ENCODE measurements at places on chromosomes 13 and 19.

DNA sequence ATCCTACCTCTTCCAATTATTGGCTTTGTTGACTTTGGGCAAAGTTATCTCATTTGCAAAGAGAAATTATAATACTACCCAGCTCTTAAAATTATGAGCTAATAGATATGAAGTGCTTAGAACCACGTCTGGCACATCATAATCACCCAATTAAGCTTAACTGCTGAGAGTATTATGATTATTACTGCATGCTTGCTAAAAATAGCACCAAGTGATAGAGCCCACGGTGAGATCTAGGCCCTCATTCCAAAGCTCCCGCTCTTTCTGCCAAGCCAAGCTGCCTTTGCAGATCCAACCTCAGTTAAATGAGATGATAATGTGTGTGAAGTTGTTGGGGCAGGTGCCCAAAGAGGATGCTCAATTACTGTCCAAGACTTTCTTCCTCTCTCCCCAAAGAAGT, 6.5 kb upstream of the EDDM13 start:
- no peak for DNase-seq

DNA sequence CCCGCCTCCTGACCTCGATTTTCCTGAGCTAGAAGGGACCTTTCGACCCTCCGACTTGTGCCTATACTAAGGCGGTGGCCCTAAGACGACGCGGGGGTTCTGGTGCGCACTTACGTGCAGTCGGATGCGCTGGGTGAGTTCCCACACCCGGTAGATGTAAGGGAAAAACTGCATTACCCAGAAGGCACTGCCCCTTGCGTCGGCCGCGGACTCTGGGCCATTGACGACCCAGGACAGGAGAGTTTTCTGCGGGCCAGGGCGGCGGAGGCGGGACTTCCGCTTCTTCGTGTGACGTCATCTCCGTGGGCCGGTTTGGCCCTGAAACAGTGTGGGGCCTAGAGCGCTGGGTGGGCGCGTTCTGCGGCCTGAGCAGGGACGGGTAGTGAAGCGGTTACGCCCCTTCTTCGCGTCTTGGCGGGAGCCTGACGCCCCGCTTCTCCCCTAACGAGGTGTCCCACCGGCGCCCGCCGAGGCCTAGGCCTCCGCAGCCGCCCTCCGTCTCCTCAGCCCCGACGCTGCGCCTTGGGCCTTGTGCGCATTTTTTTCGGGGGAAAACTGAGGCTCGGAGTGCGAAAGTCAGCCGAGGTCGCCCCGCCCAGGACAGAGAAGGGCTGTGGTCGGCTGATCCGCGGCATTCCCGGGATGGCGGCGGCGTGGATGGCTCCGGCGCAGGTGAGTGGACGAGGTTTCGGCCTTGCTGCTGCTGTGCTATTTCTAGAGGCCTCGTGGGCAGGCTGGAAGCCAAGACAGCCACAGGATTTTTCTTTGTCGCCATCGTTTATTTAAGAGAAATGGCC, at the start of gene ZNF460:
Gene ZNF460 (plus strand): TSS at position 321 of the 797 bp plus-strand sequence. CDS start 322 bp downstream, at position 643.
- peak; percentile 94 for DNase-seq

GRCh38 chr19:42563352-42564210, 31.1 kb downstream of the CEACAM8 start:
- no peak for DNase-seq

DNA sequence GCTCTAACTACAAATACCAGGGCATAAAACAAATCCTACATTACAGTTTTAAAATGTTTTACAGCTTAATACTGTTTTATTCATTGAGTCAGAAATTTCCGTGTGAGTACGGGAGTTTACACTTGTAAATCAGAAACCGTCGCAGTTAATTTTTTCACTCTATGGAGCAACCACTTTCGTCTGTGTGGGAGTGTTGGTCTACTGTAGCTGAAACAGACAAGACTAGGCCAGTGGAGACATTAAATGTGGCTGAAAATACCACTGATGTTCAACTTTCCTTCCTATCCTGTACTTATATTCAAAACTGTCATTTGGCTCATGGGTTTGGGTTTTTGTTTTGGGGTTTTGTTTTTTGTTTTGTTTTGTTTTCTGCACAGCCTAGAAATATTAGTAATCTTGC, 268.7 kb downstream of the DCT start:
- no peak for DNase-seq

GRCh38 chr13:110327051-110327721, 20.1 kb downstream of the COL4A2 start:
- DNase-seq = no peak

DNA sequence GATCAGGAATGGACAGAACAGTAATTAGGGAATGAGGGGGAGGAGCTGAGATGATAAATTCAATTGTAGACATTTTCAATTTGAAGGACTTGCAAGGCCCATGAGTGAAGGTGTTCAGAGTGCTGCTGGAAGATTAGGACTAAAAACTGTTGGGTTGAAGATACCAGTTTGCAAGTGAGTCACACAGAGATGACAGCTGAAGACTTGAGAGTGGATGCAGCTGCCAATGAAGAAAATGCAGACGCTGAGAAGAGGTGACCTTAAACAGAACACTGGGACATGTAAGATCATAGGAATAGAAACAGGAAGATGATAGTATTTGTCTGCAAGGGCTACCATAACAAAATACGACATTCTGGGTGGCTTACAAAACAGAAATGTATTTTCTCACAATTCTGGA, 1716.5 kb upstream of the SLC10A2 start:
- DNase-seq = no peak

GRCh38 chr13:57627663-57628062, 3.9 kb upstream of the PCDH17 start:
- no peak for DNase-seq

DNA sequence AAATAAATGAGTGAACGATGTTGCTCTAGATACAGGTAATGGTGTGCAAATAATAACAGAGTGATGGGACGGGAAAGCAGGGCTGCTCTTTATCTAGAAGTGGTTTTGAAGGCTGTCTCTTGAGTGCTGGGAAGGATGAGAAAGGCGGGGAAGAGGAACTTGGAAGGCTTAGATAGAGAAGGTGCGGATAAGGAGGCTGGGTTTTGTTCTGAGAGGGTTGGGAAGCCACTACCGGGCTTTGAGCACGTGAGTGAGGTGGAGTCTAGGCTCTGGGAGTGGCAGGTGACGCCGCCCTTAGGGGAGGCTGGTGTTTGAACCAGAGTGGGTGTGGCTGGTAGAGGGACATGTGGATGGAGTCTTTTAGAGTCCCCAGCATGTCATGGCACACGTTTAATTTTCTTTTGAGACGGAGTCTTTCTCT, 811 bp downstream of the ARMC6 start:
- peak; percentile 44 for DNase-seq

DNA sequence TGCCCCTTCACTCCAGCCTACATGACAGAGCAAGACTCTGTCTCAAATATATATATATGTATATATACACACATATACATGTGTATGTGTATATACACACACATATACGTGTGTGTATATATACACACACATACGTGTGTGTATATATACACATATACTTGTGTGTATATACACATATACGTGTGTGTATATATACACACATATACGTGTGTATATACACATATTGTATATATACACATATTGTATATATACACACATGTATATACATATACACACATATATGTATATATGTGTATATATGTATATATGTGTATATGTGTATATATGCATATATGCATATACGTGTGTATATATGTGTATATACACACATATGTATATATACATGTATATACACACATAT, 173.3 kb downstream of the GPC5 start:
- no peak for DNase-seq

DNA sequence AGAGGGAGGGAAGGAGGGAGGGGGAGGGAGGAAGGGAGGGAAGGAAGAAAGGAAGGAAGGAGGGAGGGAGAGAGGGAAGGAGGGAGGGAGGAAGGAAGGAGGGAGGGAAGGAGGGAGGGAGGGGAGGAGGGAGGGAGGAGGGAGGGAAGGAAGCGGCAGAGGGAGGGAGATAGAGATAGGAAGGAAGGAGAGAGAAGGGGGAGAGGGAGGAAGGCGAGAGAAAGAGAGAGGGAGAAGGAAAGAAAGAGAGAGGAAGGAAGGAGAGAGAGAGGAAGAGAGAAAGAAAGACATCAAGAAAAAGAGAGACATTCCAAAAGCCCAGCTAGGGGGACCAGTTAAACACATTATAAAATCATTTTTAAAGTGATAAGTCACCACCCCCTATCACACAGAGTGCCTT, 62.5 kb downstream of the GNG7 start:
- no peak for DNase-seq
